ENCODE measurements at places on chromosomes 5 and 9.

DNA sequence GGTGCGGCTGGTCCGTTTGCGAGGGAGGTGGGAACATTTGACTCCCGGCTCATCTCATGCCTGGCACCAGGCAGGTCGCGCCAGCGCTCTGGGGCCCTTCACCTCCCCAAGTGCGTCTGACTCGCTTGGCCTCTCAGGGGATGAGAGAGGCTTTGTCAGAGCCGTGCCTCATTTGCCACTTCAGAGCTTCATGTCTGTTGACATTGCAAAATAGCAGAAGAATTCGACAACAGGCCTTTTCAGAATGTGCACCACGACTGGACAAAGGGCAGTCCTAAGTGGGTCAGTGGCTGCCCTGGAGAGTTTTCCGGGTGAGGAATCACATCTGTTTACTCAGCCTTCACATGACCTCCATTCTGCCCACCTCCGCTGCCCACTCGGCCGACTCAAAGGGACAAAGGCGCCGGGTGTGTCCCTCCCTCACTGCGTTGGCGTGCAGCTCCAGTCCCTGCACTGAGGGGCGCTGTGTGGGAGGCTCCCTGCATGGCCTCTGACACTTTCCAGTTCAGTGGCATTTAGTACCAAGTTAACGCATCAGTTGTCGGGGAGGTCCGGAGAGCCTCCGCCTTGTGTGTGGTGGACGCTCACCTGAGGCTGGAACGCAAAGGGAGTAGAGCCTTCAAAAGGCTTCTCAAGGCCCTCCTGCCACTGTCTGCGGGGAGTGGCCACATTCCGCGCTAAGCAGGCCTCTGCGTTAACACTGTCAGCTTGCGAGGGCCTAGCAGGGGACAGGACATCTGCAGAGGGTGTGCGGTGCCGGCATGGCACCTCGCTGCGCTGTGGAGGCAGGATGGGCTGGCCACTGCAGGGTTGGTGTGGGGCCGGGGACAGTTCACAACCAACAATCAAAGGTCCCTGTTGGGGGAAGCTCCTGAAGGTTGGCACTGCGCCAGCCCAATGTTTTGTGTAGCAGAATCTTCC lies 171.5 kb downstream of the NXNL2 start:
- no peak for DNase-seq

- DNase-seq = no peak
Observed at GRCh38 chr9:86983620-86984259, 36.4 kb upstream of the GAS1 start.

GRCh38 chr9:115531410-115532125 lies 413.6 kb upstream of the TNC start:
- no peak for DNase-seq

GRCh38 chr5:19125956-19126713 lies 861.9 kb downstream of the CDH18 start:
- no peak for DNase-seq

DNA sequence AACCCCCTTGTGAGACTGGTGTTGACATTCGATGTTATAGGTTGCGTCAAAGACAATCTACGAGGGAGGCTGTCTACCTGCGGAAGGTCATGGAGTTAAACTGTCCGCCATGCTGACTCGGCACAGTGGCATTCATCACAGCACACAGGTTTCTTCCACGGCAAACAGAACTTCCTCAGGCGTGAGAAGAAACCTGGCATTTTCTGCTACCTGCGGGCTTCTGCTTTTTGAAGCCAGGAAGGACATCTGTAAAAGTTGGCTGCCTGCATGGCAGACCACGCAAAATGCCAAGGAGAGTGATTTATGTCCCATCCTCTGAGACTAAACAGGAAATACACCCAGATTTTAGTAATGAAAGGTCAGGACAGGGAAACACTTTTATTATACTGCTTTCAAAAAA lies 809.8 kb upstream of the NUDT12 start:
- DNase-seq = no peak

DNA sequence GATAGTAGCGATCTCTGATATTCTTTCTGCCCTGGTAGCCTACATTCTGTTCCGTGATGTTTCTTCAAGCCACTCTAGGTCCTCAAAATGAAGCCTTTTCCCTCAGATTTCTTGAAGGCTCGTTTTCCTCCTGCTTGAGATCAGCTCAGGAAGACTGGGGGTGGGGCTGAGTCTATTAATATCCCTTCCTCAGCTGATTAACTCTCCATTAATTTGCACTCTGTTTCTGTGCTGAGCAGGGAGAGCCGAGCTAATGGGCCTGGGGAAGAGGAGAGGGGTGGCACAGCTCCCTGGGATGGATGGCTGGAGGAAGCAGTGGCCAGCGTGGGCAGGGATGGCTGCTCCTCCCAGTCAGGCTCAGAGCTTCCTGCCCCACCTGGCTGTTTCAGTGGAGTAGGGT lies 93.3 kb downstream of the PPARGC1B start:
- DNase-seq = no peak

- DNase-seq = no peak
Observed at GRCh38 chr5:150662731-150663516, 1.9 kb downstream of the MYOZ3 start.

DNA sequence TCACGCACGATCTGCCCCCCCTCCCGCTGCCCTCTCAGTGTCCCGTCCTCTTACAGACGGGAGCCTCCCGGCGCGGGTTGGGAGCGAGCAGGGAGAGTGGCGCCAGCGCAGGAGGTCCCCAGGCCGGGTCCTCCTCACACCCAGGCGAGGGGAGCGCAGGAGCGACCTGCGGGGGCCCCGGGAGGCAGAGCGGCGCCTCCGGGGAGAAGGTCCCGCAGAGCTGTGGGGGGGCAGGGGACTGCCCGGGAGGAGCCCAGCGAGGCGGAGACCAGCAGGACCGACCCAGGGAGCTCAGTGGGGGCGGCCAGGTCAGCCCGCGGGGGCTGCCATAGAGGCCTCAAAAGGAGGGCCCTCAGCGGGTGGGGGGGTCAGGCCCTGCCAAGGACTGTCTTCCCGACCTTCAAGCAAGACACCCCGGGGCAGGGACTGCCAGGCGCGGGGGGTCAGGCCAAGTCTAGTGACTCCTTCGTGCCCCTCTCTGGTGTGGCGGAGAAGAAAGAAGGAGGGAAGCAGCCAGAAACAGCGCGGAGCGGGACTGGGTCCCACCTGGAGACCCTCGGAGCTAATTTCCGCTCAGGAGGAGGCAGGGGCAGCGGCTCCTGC lies 123.3 kb upstream of the ERCC6L2 start:
- no peak for DNase-seq

DNA sequence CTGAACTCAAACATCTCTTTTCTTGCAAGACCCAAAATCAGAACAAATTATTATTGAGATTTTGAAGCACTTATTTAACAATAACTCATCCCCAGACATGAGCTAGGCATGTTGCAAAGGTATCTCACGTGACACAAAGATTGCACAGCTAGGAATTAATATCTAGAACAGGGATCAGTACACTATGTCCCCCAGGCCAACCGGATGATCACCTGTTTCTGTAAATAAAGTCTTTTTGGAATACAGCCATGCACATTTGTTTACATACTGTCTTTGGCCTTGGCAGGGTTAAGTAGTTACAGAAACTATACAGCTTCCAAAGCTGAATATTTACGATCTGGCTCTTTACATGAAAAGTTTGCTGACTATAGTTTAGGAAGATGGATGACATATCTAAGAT lies 287.7 kb downstream of the ACTL7B start:
- DNase-seq = peak; percentile 6

DNA sequence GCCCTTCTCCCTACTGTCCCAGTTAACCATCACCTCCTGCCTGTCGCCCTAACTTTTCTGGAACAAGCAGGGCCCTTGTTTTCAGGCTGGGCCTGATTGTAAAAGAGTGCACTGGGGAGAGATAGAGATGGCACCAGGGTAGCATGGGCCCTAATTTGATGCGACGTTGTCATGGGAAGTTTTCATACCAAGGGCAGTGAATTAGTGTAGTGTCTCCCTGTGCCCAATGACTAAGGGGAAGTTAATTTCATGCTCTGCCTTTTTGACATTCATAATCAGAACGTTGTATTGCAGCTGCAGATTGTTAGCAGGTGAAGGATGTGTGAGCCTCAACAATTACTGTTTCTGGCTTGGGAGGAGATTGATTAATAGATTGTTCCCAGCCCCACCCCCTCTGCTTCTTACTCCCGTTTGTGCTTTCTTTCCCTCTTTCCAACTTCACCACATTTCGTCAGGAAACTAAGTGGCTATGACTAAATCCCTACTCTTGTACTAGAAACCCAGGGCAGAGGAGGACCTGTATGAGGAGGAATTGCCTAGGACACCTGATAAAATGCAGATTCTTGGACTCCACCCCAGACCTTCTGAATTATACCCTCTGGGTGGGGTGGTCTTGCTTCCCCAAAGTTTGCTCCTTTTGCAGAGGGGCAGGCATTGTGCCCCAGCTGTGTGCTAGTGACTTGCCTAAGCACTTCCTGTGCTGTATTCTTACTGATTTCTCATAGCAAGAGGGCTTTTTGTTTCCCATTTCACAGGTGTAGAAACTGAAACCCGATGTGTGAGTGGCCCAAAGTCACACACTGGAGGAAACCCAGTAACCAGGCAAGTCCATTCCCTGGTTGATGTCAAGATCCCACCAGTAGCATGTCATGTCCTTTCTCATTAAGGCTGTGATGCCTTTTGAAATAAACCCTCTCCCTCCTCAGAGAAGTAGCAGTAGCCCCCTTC lies 56.3 kb downstream of the DAB2IP start:
- no peak for DNase-seq

DNA sequence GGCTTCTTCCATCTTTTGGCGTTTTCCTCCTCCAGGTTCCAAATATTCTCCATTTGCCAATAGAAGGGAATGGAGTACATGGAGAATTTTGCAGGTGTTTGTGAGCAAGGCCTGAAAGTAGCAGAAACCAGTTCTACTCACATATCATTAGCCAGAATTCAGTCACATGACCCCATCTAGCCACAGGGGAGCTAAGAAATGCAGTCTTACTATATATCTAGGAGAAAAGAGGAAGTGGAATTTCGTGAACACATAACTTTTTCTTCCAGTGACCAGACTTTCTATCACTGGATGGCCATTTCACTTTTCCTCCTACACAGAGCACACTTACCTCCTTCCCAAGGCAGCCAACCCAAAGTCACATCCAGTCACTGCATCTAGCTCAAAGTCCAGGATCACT lies 55.1 kb downstream of the LOX start:
- no peak for DNase-seq

- DNase-seq = no peak
Observed at GRCh38 chr5:158380661-158381060, 521.7 kb upstream of the CLINT1 start.

DNA sequence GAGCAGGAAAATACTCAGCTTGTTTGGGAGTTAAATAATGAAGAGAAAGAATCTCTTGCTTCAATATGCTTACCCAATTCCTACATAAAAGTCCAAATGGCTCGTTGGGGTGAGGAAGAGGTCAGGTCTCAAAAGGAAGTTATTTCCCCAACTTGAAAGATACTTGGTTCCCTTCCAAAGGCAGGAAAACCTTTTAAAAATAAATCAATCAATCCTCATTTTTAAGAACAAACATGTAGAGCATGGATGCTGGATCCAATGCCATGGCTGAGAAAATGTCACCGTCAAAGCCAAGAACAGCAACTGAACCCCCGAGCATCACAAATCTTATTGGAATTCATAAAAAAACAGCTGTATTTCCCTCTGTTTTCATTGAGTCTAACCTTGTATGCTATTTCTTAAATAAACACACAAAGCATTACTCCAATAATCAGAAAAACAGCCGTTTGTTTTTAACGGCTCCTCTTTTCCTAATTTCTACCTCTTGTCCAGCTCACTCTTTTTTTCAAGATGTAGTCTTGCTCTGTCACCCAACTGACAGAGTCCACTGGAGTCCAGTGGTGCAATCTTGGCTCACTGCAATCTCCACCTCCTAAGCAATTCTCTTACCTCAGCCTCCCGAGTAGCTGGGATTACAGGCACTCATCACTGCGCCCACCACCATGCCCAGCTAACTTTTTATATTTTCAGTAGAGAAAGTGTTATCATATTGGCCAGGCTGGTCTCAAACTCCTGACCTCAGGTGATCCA lies 140.7 kb downstream of the GNA14 start:
- DNase-seq = no peak

- no peak for DNase-seq
Observed at GRCh38 chr9:22211588-22212360, 202.7 kb upstream of the CDKN2B start.

GRCh38 chr5:107670087-107670931 lies 428 bp downstream of the EFNA5 start:
- peak; percentile 70 for DNase-seq

- DNase-seq = peak; percentile 47
Observed at GRCh38 chr5:151123897-151124751, 33.5 kb downstream of the ANXA6 start.

All from NCI-H1092 treated with DMSO at 0.1 percent for 48 hours (cell line).